ENCODE measurements at places on chromosomes 7 and 10.

DNA sequence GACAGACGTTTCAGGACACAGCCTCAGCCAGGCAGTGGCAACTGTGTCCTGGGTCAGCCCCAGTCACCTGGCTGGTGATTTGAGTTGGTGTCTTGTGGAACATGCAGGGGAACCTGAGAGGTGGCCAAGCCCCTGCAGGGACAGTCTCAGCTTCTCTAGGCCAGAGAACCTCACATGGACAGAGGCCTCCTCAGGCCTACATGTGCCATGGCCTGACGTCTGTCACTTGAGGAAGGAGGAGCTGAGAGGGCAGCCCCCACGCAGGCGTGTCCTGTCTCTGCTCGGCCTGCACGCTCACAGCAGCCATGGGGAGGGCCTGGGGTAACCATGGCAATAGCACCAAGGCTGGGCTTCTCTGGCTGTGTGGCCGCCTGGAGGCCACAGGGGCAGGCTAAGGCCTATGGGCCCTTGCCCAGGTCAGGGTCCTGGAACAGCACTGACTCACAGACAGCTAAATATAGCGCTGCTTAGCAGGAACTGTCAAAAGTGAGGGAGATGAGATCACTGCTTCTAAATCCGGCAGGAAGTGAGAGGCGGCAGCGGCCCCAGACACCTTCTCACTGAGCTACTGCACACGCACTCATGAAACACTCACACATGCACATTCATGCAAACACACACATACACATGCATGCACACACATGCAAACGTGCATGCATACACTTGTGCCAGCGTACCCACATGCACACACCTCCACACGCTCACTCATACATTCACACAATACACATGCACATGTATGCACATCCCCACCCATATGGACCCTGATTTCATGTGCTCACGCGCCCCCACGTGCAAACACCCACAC is 57.0 kb downstream of the YKT6 start:
- peak; percentile 81 for DNase-seq

- no peak for DNase-seq
Measured at GRCh38 chr7:67522504-67522903, 525.9 kb downstream of the TYW1 start.

GRCh38 chr10:6365384-6365783 is 162.7 kb downstream of the PFKFB3 start:
- no peak for DNase-seq

DNA sequence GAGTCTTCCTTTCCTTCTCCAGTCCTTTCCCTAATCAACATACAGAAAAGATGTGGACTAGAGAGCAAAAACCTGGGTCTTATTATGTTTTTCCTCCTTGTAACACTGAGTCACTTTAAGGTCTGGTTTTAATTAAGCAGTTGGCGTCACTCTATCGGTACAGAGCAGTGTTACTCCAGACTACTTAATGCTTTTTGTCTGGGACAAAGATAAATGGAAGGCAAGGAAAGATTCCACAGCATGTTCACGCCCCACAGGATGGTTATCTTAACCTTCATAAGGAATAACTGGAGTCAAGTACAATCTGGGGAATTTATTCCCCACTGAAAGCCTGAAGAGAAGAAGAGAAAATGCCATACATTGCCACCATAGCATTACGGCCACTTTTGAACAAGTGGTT is 145.7 kb downstream of the ELAPOR2 start:
- no peak for DNase-seq

DNA sequence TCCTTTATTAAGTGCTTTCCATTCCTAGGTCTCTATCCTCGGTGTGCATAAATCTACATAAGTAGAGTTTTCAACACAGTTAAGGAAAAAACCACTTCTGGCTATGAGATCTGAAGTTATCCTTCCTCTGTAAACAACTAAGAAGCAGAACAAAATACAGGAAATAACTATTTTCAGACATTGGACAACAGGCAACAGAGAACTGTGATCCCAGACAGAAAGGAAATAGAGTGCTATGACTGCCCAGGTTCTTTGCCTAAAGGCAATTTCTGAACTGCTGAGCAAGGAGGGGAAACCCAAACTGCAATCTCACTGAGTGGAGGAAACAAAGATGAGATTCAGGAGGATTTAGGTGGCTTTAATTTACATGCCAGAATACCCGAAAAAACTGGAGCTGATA is 285.4 kb downstream of the SNX13 start:
- DNase-seq: no peak

- DNase-seq: no peak
Measured at GRCh38 chr7:44796034-44796503, 412 bp upstream of the PPIA start.

DNA sequence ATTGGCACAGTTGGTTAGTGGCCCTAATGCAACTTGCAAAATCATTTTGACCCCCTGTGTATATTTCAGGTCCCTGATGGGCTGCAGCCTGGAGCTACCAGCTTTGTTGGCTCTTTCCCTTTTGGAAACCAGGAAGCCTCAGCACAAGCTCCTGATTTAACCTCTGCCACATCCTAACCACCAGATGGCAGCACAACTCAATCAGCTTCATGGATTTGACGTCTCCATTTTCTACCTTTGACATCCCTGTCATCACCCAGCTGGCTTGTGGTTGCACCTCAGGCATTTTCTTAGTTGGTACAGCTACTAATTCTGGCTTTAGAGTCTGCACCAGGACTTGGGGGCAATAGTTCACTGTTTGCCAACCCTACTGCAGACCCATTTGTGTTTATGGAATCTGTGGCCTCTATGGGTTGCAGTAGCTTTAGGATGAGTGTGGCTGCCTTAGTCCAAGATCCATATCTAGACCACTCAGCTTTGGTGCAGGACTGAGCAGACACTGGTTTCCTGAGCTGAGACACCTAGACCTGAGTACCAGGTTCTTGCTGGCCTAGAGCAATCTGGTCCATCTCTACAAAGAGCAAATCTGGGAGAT is 456.2 kb downstream of the REEP3 start:
- peak; percentile 14 for DNase-seq

DNA sequence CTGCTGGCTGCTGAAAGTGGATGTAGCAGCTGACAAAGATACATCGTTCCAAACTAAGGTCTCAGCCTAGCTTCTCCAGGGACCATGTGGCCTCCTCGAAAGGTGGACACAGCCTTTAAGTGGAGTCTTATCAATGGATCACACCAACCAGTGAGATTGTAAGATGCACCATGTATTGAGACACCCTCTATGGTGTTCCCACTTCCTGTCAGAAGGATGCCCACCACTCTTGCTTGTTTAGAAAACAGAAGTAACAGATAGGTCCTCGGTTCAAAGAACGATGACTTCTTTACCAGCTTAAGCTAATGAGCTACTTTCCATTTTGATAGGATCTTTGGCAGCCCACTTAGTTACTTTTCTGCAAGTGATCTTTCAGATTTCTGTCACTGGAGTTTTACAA is 34.3 kb downstream of the SLC25A13 start:
- no peak for DNase-seq

- no peak for DNase-seq
Measured at GRCh38 chr10:34292194-34292565, 522.9 kb downstream of the PARD3 start.

DNA sequence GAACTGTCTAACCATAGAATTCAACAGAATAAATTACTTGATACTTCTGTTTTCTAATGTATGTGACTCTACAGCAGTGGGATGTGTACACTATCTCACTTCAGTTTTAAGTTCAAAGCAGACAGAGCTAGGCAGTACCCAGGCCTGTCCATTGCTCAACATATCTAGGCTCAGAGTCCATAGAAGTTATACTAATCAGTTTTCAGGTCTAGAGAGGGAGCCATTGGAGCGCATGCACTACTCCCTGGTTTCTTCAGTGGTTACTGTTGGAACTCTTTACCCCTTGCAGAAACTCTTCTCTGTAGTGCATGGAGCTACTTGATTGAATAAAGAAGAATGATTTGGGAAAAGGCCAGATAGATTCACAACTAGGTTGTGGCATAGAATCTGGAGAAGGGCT is 4.4 kb downstream of the CD36 start:
- DNase-seq: no peak

DNA sequence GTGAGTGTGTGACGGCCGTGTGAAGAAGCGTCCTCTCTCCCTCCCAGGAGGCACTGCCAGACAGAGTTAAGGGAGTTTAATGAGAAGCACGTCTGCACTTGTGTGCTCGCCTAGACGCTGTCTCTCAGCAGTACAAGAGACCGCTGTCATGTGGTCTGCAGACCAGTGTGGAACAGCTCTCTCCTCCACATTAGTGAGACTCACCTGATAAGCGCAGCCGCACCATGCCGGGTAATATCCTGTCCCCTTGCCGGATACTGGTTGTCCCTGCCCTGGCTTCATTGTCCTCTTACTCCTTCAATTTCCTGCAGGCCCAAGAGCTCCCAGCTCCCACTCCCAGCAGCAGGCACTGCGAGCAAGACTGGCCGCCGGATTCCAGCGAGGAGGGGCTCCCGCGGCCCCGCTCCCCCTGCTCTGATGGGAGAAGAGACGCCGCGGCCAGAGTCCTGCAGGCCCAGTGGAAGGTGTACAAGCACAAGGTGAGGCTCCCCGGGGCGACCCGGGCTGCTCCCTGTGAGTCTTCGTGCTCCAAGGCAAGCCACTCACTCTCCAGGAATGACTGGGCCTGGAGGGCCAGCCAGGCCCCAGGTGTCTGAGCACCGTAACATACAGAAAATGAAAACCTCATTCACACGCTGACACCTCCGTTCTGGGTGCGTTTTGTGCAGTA is 33.5 kb upstream of the TTYH3 start:
- no peak for DNase-seq

DNA sequence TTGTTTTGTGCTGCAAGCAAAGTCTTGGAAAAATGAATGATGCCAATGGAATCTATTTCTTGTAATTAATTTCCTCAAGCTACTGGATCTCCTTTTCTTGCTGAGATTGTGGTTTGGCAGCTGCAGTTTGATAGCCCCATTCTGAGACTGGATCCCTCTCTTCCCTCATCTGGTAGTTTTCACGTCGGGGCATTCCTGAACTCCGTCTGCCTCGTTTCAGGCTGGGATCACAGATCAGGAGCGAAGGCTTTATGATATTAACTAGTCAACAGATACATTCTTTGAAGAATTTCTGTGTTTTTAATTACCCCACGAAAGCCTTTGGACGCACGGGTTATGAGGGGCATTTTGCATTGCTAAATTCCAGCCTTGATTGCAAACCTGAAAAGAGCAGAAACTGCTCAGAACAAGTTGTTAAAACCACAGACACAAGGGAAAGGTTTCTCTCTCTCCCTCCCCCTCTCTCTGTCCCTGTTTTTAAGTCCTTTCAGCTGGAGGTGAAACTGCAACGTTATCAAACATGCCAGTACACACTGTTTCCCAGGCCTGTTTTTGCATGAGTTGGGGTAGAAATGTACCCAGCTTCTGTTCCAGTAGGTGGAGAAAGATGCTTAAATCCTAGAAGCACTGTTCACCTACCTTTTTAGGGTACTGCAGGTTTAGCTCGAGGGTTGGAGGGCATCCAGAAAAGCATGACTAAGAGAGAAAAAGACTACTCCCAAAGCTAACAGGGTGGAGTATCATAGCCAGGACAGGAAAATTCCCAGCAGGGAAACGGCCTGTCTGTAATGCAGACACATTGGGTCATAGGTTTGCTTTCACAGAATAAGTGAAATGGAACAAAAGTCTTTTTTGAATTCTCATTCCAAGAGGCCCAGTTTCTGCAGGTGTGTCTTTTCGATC is 124.3 kb downstream of the CUX1 start:
- no peak for DNase-seq

DNA sequence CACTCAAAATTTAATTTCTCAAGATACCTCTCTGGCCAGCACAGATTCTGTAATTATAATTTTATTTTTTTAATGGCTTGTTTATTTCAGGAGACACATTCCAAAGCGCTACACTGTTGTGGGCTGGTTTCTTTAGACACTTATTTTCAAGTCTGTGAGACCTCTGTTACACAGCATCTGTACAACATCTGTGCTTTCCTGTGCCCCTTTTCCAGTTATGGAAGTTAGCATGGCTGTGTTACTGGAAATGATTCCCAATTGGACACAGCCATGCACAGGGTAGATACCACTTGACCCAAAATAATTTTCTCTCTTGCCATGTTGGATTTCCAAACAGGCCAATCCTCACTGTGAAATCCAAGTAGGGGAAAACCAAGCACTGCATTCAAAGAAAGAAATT is 172.3 kb upstream of the ADCY1 start:
- no peak for DNase-seq

DNA sequence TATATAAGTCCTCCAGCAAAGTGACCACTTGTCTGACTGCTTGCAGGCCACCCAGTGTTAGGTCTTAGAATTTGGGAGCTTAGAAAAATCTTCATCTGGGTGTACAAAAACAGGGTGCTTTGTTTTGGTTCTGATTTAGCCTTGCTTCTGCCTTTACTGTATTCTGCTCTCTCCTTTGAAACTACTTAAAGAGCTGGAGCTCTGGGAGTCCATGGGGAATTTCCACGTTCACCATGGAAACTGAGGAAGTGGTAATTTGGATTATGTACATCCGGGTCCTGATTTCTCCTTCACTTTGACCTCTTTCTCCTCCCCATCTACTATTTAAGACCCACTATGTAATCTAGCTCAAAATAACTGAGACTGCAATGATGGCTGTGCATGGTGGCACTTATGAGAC is 103.0 kb downstream of the JAZF1 start:
- no peak for DNase-seq

- no peak for DNase-seq
Measured at GRCh38 chr7:64758151-64758550, 36.1 kb upstream of the ZNF138 start.

DNA sequence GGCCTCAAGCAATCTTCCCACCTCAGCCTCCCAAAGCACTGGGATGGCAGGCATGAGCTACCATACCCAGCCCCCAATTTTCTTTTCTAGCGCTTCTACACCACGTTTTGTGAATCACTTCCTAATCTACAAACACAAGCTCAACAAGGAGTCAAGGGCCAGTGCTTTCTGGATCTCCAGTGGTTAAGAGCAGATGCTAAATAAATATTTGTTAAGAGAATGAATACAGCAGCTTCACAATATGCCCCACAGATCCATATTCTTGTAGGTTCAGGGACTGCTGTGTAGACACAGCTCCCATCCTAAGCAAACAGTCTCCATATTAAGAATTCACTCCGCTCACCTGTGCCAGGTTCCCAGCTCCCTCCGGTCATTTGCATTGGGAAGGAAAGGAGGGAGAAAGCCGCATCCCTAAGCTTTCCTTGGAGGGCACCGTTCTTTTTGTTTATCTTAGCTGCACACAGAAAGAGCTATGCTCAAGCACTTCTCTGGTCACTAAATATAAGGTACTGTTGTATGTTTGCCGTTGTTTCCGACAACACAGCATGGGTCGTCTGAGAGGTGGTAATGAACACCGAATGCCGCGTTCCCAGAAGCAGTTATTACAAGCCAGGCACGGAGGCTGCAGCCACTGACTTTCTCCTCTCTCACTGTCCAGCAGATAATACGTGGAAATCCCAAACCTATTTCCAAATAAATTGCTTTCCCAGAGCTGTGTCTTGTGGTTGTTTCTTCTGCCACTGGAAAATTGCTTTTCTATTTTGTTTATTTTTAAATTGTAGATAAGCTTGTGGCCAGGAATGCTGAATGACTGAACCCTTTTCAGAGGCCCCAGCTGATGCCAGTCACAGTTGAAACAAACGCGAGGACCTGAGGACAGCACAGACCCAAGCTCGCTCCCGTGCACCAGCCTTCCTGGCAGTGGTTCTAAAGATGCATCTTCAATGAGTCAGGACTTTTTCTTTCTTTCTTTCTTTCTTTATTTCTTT is 217.1 kb downstream of the PRPF18 start:
- no peak for DNase-seq

All from activated T-cell treated with anti-CD3 and anti-CD28 coated beads, Interleukin-2, amount 50 U/mL, for 72 hours (primary cell).